NCI-H1417 treated with DMSO at 0.1 percent for 48 hours (cell line): ENCODE measurements at places on chromosomes 1 and 21.

DNA sequence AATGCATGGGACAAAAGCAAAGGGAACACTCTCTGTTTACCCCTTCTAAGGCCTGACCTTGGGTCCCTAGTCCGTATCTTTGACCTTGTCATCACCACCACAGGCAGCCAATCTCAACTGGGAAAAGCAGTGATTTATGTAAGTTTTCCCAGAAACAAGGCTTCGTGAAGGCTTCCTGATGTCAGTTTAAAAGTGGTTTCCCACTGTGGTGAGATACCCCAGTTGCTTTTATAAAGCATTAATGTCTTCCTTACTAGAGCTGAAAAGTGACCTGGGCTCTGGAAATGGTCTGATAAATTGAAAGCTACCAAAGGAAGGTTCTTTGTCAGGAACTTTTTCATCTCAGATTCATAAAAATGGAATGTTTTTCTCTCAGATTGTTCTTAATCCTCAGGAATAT is 536.4 kb upstream of the PTBP2 start:
- no peak for DNase-seq

DNA sequence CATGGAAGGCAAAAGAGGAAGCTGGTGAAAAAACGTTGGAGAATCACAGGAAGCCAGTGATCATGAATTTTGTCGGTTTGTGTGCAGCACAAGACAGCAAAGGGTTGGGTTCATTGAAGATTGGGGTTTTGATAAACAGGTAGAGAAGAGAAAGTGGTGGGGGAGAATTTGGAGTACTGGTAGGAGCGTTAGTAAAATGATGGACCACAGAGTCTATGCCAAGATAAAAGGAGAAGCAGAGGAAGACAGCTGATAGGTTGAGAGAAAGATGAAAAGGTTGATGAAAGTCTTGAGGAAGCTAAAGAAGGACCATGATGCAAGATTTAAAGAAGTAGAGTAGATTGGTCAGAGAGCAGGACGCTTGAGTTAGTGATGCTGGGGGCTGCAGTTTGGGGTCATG is 156.8 kb upstream of the POU3F1 start:
- DNase-seq, result no peak

DNA sequence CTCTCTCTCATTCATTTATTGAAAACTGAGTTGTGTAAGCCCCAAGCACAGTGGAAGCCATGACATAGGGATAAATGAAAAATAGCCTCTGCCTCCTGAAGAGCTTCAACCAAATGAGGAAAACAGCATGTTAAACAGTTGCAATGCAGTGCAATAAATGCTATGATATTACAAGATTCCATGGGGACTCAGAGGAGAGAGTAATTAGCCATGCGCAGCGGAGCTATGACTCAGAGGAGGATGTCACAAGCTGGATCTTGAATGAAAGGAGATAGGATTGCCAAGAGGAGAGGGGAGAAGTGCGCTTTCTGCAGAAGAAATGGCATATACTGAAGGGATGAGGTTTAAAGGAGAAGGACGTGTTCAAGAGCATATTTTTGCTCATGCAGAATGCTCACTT is 231.3 kb upstream of the PLXNA2 start:
- no peak for DNase-seq

DNA sequence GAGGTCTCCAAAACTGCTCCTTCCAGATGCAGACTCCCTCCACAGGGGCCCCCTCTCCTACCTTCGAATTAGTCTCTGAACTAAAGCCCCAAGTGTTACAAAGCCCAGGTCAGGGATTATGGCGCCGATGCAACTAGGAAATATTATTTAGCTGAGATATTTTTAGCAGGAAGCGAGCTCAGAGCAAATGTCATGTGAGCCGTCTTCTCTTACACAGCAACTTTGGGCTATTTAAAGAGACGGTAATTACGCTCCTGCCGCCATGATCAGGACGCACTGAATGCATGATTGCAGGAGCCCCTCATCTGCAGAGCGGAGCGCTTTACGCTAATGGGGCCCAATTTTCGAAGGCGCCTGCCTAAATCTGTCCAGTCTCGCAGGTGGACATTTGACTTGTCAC is 55.3 kb upstream of the TARDBP start:
- DNase-seq, result no peak

- DNase-seq, result no peak
Observed at GRCh38 chr1:117008656-117009055, 7.1 kb downstream of the CD101 start.

- DNase-seq, result no peak
Observed at GRCh38 chr1:186835448-186835847, 6.7 kb downstream of the PLA2G4A start.

GRCh38 chr1:234564035-234565029 is 45.6 kb downstream of the IRF2BP2 start:
- DNase-seq, result no peak

DNA sequence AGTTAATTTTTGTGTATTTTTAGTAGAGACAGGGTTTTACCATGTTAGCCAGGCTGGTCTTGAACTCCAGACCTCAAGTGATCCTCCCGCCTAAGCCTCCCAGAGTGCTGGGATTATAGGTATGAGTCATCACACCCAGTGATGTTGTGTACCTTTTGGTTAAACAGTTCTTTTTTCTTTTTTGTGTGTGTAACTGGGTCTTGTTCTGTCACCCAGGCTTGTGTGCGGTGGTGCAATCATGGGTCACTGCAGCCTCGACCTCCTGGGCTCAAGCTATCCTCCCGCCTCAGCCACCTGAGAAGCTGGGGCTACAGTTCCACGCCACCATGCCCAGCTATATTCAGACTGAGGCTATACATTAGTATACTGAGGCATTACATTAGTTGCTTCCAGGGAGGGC is 37.8 kb downstream of the GABPB2 start:
- no peak for DNase-seq

DNA sequence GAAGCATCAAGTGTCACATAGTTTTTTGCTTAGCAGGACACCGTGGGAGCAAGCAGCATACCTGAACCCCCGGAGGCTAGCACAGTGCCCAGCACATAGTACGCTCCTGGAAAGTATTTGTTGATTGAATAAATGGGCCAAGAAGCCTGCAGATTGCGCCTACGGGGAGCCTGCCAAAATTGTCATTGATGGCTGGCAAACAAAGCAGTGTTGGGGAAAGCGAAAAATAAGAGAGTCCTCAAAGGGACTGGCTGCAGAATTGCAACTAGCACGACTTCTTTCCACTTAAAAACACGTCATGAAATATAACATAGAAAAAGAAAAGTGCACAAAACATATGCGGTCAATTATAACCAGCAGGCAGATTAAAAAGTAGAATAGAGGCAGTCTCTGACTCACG is 125.2 kb upstream of the GALNT2 start:
- no peak for DNase-seq

GRCh38 chr1:19661721-19662228 is 2.9 kb upstream of the HTR6 start:
- DNase-seq, result no peak

GRCh38 chr1:2789986-2790581 is 11.4 kb downstream of the TTC34 start:
- no peak for DNase-seq

DNA sequence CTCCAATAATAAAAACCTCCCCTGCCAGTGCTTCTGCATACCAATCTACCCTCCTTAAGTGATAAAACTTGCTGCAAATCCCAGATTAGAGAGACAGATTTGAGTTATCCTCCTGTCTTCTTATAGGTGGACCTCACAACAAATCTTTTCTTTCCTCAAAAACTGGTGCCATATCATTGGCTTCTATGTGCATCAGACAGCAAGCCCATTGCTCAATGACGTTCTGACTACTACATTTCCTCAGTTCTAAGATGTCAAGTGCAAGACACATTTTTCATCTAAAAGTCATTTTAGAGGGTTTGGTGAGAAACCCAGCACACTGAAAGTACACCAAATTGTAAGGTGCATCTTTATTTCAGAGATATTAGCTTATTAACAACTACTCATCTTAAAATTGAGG is 107.8 kb upstream of the VAV3 start:
- no peak for DNase-seq

GRCh38 chr1:217425422-217425821 is 205.5 kb downstream of the GPATCH2 start:
- no peak for DNase-seq
